ENCODE measurements at places on chromosomes 7 and 10.
A peak's percentile ranks its signal among the peaks of the same experiment; 100 is the strongest.

- DNase-seq = peak; percentile 40
Observed at GRCh38 chr10:122703483-122704448, 4.1 kb upstream of the C10orf120 start.

- no peak for DNase-seq
Observed at GRCh38 chr7:34107276-34107675, 201.9 kb downstream of the BMPER start.

DNA sequence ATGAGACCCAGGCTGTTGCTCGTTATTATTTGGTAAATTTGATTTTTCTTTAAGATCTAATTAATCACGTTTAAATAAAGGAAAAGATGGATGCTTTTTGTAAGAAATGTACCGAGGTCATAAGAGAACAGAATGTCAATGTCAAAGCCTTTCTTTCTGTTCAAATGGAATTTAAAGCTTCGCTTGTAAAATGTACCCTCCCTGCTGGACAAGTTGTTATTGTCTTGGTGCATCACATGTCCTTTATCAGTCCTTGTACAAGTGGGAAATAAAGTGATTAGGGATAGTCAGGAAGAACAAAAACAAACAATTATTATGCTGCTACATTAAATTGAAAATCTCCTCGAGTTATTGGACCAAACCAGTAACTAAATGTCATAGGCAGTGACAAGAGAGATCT is 363.2 kb downstream of the PHTF2 start:
- DNase-seq = no peak

DNA sequence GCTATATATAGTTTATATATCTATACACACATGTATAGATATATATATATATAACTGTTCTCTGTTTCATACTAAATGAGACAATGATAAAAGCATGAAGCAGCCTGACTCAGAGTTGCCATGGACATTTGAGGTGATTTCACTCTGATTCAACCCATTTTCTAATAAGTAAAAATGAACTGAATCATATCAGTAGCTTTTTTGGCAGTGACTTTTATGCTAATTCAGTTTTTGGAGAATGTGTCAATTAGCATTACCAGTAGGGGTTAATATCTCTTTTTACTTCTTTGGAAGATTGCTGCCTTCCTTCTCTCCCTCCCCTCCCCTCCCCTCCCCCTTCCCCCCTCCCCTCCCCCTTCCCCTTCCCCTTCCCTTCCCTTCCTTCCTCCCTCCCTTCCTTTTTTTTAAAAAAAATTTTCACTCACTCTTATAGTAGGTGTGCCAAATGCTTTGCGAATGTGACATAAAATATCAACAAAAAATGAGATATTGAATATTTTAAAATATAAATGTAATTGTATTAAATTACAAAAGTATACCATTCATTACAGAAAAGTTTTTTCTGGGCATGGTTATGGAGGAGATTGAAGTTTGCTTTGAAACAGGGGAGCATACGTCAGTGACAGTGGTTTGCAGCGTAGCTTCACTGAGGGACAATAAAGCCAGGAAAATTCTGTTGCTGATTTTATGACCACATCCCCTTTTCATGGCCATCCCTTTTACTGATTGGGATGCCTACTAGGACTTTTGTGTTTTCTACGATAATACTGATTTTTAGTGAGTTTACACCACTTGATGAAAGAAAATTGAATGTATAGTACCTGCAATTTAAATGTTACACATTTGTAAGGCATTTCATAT is 64.0 kb upstream of the KLF6 start:
- DNase-seq = no peak

DNA sequence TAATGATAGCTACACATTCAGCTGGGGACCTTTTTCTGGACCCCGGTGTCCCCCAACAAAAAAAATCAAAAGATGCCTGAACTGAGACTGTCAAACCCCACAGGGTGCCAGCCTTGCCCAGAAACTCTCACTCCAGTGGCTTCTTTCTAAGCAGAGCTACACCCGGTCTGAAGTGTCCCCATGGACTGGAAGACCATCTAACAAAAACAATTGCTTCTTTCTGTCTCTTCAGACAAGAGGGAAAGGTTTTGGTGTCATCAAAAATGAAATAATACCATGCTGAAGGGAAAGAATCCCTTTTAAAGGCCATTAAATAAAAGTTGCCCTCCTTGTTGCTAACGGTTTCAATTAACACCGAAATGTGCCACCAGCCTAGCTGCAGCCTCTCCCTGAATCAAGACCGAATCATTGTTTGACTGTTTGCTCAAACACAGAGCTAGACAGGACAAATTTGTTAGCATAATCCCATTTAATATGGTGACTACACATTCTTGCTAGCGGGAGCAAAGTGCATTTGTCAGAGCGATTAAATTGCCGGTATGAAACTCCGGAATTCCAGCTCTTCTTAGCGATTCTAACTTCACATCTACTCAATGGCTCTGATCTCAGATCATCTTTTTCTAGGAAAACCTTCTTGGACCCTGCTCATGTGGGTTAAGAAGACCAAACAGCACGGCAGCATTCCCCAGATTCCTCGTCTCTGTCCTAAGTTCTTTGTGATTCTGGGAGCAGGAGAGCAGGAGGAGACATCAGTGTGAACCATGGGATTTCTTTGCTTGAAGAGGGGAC is 397.5 kb upstream of the PRKCQ start:
- no peak for DNase-seq

DNA sequence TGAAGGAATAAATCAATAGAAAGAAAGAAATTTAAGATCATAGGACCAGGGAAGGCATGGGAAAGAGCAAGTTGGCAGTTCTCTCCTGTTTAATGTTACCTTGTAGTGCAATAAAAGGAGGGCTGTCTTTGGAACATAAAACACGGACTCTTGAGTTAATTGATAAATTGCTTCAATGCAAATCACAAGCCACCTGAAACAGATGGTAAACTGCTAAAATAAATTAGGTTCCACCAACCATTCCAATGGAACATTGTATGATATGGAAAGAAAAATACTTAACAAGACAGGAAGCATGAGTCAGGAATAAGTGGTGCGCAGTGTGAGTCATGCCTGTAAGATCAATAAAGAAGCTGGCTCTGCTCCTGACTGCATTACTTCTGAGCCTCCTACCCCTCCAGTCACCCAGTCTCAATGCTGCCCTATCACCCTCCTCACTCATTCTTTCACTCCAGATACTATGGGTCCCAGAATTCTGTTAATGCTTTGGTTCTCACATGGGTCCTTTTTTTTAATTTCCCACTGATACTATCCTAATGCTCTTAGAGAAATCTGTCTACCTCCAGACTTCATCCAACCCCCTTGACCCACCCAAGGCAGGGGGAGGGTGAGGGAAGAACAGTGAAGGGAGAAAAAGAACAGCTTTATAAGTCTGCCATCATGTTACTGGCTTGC is 78.9 kb downstream of the LRRC17 start:
- no peak for DNase-seq

DNA sequence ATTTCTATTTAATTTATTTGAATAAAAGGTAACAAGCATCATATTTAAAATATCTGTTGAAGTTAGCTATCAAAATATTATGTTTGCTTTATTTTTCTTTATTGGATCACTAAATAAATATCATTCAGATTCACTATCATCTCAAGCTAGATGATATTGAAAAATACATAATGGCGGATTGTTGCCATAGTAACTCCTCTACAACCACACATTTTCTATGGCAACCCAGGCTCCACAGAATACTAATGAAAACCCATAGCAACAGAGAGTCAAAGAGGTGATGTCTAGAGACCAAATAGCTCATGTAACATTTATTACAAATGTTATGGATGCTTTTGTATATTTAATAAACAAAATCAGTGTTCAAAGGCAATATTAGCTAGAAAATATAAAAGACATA is 148.9 kb upstream of the CDK1 start:
- no peak for DNase-seq

All from activated CD8-positive, alpha-beta memory T cell treated with anti-CD3 and anti-CD28 coated beads, Interleukin-2, amount 50 U/mL, for 4 hours (primary cell).